Activated CD4-positive, alpha-beta T cell treated with anti-CD3 and anti-CD28 coated beads, Interleukin-2, Interleukin-6, amounts not matched to agents 100 ng/mL and 50 ng/mL, durations not matched to agents 16 hours and 8 hours (primary cell): ENCODE measurements at places on chromosomes 1 and 21.

- DNase-seq = no peak
Measured at GRCh38 chr1:63863145-63863544, 89.3 kb downstream of the ROR1 start.

DNA sequence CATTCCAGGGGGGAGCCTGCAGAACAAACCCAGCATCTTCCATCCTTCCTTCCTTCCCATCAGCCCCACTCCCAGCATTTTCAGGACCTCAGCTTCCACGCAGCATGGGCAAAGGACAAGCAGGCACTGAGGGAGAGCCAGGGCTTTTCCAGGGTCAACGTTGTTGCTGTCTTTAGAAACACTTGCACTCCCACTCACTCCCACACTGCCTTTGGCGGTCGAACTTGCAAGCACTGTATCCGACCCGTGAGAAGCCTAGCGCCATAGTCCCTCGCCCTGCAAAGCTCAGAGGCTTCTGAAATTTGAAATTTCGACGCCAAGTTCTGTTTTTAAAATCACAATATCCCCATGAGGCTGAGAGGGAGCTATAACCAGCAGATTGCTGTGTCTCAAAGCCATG, 47.4 kb downstream of the KCNAB2 start:
- no peak for DNase-seq

GRCh38 chr1:193471981-193472380, 285.6 kb upstream of the B3GALT2 start:
- DNase-seq = no peak

DNA sequence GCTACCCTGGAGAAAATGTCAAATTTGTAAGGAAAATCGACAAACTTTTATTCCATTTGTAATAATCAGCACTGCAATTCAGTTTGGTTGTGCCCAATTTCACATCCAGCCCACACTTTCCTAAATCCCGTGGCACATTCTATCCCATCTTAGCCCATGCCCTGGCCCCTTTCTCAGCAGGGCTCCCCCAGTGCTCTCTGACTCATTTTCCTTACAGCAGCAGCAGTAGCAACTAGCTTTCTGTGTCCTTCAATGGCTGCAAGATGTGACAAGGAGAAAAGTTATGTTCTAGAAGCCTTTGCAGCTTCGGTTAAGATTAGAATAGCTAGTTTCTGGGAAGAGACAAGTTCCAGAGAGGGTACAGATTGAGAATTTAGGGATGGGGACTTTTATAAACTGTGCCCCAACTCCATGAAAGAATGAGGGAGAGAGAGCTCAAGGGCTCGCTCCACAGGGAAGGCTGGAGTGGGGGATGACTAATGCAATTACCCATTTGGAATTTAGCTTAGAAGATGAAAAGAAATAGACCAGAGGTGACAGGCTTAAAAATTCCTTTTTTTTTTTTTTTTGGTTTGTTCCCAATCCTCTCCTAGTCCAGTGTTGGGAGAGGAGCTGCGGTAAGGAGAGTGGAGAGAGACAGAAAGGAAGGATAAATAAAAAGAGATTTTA, 47.0 kb upstream of the POU2F1 start:
- DNase-seq = no peak

- no peak for DNase-seq
Measured at GRCh38 chr1:19798486-19799229, 1.1 kb downstream of the TMCO4 start.

DNA sequence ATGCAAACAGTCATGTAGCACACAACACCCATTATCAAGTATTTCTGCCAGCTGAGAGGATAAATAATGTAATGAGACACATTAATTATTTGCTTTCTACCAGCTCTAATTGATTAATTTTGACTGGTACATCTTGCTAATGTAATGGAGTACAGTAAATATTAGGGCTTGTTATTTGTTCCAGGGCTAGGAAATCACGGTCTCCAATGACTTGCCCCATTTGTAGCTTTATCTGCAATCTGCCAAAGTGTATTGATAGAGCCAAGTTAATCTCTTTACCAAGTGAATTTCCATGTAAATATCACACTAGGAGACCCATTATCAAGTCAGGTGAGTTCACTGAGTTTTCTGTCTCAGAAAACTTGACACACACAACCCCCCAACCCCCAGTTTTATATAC, 55.1 kb downstream of the RGS13 start:
- no peak for DNase-seq

DNA sequence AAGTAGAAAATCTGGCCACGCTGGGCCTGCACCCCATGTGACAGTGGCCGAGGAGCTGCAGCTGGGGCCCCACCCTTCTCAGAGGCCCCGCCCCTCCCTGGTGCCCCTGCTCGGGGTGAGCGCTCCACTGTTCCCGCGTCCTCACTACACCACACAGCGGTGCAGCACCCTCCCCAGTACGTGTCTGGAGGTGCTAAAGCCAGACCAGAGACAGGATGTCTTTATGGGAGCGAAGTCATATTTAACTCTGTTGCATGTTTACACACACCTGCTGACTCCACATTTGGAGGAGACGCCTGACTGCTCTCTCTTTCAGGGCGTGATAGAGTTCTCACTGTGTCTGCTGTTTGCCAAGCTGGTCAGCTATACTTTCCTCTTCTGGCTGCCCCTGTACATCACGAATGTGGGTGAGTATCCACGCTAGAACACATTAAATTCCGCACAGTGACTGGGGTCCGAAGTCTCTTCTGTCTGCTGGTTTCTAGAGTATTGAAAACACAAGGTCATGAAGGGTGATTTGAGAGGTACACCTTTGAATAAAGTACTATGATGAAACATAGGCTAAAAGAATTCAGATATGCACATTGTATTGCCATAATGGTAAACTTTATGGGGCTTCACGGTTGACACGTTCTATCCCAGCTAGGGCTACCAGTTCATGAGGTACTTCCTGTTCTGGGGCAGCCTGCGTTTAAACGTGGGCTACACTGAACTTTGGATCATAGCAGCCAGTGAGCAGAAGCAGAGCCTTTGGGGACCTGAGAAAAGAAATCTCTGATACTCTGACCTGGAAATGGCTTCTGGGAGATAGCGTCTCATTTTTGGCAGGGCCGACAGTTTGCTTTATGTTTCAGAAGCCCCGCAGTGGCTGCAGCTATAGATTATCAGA, 48.4 kb downstream of the SLC37A1 start:
- DNase-seq = no peak

GRCh38 chr1:68121536-68121935, 71.1 kb upstream of the DIRAS3 start:
- no peak for DNase-seq

DNA sequence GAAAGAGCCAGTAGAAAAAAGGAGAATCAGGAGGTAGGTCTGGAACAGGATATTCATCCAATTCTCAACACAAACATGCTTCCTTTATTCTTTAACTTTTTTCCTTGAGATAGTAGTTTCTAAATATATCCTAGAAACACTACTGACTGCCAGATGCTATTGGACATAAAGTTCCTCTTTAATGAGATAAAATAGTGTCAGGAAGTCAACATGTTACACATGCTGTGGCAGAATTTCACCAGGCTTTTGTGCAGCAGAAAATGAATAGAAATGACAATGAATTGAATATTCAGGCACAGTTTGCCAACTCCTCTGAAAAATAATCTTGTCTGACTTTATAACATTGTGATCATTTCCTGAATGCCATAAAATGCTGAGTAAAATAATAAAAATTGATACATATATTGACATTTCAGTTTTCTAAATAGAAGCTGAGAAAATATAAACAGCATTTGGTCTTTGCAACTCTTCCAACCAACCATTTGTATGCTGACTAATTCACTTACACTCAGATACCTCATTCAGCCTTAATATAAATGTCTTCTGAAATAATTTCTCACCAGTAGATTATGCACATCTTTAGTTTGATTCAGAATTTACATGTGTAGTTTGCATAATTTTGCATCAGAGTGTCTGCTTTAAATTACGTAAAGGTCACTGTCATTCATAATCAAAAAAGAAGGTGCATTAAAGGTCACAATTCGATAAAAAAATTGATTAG, 486.1 kb upstream of the ADGRL2 start:
- DNase-seq = no peak

DNA sequence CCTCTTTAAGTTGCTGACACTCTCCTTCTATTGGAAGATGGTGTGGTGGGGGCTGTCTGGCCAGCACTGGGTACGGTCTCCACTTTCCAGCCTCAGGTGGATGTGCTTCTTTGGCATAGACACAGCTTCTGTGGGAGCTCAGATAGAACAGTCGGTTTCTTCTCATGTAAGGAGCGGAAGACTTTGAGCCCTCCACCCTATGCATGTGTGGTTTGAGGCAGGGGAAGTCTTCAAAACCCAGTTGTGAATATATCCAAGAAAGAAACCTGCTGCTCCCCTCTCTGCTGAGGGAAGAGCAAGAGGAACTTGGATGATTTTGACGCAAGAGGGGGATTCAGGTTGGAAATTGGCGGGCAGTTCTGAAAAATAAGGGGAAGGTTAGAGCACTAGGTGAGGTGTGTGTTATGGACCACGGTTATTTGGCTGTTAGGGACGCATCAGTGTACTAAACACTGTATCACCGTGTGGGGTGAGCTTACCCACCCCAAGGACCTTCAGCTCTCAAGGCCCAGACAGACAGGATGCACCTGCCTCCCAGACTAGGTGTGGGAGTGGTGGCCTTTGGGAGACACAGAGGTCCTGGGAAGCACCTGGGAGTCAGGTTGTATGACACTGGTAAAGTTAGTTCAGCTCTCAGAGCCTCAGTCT, 36.2 kb downstream of the IL6R start:
- DNase-seq = no peak

DNA sequence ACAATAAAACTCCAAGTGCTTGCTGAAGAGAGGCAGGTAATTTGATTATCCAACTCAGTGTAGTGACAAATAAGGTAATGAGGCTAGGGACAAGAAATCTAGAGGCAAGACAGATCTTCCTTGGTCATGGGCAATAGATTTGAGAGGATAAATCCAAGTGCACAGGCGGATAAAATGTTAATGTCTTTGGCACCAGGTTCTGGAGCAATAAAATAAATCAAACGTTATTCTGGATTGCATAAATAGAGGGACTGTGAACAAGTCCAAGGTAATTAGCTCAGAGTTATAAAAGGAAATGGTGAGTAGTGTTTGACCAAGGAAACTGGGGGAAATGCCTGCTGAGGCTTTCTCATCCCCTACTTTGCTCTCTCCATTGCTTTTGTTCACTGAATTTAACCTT, 329.3 kb upstream of the PROX1 start:
- DNase-seq = no peak

DNA sequence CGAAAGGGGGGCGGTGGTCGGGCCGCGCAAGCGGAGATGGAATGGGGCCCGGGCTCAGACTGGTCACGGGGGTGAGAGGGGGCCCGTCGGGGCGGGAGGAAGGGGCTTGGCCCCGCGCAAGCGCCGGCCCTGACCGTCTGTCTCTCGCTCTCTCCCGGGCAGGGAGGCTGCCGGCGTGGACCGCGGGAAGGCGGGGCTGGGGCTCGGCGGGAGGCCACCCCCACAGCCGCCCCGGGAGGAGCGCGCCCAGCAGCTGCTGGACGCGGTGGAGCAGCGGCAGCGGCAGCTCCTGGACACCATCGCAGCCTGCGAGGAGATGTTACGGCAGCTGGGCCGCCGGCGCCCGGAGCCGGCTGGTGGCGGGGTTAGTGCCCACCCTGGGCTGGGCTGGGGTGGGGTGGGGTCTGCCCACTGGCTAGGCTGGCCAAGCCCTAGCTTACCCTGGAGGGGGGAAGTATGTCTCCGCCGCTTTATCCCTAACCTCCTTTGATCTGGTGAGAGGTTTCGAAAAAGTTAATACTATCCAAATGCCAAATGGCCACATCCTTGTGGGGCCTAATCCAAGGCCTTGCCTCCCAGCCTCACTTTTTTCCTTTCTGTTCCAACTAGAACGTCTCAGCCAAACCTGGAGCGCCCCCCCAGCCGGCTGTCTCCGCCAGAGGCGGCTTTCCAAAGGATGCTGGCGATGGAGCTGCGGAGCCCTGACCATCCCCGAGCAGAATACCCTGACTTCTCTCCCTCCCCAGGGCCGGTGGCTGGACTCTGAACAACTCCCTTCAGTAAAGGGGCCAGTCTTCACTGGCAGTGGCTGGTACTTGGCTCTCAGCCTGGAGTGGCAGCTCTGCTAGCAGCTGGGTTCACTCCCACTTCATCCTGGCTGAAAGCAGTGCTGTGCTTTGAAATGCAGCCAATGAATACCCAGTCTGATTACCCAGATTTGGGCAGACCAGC, 636 bp upstream of the YRDC start:
- peak; percentile 62 for DNase-seq

GRCh38 chr1:23152966-23153684, 15.5 kb downstream of the LUZP1 start:
- no peak for DNase-seq

DNA sequence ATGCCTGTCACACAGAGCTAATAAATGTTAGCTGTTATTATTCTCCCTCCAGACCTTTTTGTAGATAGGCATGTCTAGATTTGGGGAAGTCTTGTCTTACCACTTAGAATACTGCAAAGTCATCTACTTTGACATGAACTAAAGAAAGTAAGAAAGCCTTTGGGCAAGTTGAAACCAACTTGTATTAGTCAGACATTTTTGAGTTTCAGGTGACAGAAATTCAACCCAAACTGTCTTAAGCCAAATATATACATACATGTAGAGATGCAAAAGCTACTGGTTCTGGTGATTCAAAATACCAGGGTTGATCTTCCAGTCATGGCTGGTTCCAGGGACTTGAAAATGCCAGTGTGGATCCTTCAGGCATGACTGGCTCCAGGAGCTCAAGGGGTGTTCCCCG, 276.8 kb upstream of the TMEM51 start:
- DNase-seq = no peak

GRCh38 chr1:232138044-232138443, 491.9 kb downstream of the SIPA1L2 start:
- DNase-seq = no peak

DNA sequence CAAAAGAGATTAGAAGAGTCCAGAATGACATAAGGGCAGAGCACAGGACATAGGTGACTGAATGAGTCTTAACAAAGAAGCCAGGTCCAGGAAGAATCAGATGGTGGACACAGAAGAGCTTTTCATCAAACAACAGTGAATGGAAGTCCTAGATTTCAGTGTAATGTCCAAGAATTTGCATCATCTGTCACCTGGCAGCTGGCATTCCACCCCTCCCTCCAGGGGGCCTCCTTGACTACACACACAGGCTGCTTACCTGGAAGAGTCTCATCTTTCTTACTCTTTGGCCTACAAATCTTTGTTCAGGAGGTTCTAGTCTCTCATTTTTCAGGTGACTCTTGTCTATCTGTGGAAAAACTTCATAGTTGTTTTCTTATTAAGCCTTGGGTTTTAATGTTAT, 36.2 kb downstream of the GORAB start:
- no peak for DNase-seq

DNA sequence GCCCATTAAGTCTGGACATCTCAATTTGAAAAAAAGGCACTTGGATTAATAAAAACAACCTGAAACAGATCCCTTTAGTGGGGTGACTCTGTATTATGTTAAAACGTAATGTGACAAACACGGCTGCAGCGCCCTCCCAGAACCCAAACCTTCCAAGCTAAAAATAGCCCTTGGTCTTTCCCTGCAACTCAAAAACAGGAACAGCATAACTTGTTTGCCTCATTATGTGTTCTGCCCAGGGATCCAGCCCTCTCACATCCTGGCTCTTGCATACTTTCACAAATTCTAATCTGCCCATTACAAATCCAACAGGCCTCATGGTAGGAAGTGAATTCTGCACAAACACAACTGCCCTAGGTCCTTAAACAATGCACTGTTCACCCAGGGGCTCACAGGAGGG, 94.7 kb upstream of the GADD45A start:
- DNase-seq = no peak
